ENCODE measurements at places on chromosomes 1 and 21. TPM values are rescaled to one million over a fixed set of nuclear protein-coding genes. Genes with fewer than 3 reads are reported as not detected.

Gene SPRR3
- total RNA-seq = 10.0 TPM

Gene ETV3L
- not detected for total RNA-seq

GRCh38 chr1:227215863-227216510 is 102.3 kb downstream of the CDC42BPA start:
- DNase-seq = no peak

Gene OVAAL
- 0.26 TPM for total RNA-seq

Gene CELA2A
- total RNA-seq = not detected

DNA sequence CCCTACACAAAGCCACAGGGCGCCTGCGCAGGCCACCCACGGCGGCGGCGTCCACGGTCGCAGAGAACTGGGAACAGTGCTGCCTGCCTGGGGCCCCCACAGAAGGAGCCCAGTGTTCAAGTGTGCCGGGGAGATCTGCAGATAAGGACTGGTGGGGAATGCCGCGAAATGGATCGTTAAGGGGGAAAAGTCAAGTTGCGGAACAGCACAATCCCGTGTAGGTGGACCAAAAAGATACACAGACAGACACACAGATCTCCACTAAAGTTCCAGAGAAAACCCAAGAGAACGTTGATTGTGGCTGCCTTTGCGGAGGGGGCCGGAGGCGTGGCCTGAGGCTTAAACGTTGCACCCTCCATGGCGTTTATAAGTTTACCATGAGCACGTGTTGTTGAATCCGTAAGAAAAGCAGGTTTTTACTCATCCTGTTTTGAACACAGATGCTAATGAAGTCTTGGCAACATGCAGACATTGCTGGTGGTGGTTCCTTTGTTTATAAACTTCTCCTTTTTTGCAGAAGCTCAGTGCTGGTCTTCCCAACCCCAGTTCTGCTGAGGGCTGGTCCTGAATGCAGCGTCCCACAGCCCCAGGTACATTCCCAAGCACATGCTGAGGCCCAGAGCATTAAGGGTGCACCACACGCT is 4.1 kb downstream of the SPATC1L start:
- no peak for DNase-seq

Gene LCE3D
- not detected for total RNA-seq

DNA sequence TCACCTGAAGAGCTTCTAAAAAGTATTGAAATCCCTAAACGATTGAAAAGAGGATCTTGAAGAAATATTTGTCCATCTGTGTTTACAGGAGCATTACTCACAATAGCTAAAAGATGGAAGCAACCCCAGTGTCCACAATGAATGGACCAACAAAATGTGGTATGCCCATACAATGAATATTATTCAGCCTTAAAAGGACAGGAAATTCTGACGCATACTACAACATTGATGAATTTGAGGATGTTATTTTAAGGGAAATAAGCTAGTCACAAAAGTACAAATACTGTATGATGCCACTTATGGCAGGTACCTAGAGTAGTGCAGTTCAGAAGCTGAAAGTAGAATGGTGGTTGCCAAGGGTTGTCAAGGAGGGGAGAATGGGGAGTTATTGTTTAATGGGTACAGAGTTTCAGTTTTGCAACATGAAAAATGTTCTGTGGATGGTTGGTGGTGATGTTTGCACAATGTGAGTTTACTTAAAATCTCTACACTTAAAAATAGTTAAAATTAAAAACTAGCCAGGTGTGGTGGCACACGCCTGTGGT is 37.1 kb upstream of the GADD45A start:
- DNase-seq = no peak

Gene CNTN2
- total RNA-seq = 2.1 TPM

GRCh38 chr21:29334717-29335428 is 36.2 kb downstream of the BACH1 start:
- no peak for DNase-seq

DNA sequence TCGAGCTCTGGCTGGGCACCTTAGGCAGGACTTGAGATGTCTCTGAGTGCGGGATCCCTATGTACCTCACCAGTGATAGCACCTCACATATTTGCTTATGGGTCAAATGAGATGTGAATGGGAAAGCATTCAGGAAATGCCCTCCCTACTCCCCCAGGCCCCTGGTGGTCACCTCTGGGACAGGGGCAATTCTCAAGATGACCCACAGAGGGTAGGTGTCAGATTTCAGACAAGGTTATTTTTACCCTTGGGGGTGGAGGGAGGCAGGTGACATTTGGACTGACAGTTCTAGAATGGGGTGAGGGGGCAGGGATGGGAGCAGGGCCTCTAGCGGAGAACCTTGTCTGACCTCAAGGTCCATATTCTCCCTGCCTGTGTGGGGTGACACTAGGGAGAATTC is 27.1 kb downstream of the ACOT11 start:
- DNase-seq = no peak

Gene ALG14
- total RNA-seq = 4.4 TPM

Gene NBPF10
- 4.7 TPM for total RNA-seq

Gene GPR153
- 12.2 TPM for total RNA-seq

GRCh38 chr1:207459008-207459407 is 4.9 kb downstream of the CR2 start:
- no peak for DNase-seq

Gene TNFRSF8
- 0.26 TPM for total RNA-seq

GRCh38 chr1:18485227-18485626 is 4.5 kb downstream of the KLHDC7A start:
- no peak for DNase-seq

GRCh38 chr1:70265946-70266345 is 44.8 kb downstream of the SRSF11 start:
- DNase-seq = no peak

DNA sequence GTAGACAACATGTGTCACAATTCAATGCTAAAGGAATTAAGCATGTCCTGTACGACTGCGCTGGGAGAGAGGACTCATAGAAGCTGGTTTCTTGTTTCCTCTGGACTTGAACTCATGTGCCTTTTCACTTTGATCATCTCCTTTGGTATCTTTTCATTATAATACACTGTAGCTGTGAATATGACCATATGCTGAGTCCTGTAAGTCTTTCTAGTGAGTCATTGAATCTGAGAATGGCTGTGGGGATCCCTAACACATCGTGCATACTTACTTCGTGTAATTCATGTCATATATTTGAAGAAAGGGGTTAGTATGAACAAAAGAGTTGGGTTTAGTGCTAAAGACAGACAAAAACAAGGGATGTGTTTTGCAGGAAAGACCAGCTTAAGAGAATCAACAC is 148.1 kb upstream of the RUNX1 start:
- no peak for DNase-seq

DNA sequence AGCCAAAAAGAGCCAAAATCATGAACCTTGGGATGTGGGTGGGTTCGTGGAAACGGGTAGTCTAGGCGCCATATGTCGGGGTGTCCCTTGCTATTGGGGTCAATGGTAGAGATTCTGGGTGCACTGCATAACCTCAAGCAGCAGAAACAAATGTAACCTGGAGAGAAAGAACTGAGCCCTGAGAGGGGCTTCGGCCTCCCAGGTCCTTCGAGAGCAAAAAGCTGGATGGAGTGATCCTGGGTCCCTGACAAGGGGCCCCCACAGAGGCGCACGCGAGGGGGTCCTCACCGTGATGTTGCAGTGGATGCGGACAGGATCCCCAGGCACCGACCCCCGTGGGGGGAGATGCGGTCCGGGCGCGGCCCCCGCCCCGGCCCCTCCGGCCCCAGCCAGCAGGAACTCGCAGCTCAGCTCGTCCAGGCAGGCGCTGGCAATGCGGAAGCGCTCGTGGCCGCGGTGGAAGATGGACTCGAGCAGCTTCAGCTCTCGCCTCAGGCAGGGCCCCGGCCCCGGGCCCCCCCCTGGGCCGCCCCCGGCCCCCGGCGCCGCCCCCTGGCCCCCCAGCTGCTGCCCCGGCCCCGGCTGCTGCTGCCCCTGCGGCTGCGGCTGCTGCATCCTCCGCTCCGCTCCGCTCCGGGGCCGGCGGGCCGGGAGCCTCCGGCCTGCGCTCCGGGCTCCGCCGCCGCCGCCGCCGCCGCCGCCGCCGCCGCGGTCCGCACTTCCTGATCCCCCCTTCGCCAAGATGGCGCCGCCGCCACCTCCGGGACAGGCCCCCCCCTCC is at the start of gene UBE2Q1:
TSS of gene UBE2Q1 (minus strand) at position 724 of the 781 bp plus-strand sequence. CDS start at position 615, 109 bp downstream.
- DNase-seq = no peak

Gene TNFRSF9
- 0.16 TPM for total RNA-seq

DNA sequence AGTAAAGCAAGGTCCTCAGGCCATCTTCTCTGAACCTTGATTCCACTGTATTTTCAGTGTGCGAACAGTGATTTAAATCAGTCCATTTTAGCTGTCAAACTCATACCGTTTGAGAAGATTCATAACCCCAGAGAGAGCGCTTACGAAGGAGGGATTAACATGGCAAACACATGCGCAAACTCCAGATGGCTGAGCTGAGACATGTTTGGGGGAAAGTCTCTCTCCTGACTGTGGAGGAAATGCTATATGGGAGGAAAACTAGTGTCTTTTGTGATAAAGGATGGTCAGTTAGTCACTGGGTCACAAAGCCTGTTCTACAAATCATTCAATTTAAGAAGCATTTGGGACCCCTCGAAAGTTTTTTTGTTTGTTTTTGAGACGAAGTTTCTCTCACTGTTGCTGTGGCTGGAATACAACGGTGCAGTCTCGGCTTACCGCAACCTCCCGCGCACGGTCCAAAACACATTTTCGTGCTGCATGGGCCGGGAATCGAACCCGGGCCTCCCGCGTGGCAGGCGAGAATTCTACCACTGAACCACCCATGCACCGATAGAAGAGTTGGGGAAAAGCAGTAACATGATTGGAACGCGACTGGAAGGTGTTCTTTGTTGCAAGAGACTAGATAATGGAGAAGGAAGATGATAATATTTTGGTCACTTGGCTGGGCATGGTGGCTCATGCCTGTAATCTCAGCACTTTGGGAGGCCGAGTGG is 58.4 kb upstream of the CXADR start:
- DNase-seq = no peak

GRCh38 chr1:75985827-75986226 is 53.6 kb upstream of the ASB17 start:
- no peak for DNase-seq

DNA sequence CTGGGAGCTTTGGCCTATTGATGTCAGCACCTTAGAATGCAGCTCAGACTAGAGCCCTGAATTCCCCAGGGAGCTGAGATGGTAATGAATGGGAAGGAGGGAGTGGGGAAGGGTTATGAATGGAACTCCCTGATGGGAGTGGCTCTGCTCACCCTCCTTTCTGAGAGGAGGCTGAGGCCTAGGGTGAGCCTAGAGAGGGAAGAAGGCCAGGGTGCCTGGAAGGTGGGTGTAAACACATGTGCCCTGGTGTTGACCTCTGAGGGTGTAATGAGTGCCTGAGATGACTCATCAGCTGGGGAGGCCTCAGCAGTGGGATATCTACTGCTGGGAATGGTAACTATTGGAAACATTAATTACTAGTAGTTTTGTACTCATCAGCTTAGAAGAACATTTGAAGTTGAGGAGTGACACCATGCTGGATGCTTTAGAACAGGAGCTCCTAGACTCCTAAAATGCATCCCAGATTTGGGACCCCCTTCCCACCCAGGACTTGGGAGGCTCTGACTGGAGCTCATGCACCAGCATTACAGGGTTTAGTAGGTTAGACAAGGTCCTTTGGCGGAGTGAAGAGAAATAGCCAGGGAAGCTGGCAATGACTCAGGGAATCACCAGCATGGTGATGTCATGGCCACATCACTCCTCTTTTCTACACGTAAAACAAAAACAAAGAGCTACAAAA is 16.0 kb upstream of the PIGV start:
- DNase-seq = no peak

GRCh38 chr1:195195423-195196057 is 1412.7 kb downstream of the KCNT2 start:
- DNase-seq = no peak

- no peak for DNase-seq
Observed at GRCh38 chr1:152964536-152964935, 5.9 kb upstream of the SPRR4 start.

DNA sequence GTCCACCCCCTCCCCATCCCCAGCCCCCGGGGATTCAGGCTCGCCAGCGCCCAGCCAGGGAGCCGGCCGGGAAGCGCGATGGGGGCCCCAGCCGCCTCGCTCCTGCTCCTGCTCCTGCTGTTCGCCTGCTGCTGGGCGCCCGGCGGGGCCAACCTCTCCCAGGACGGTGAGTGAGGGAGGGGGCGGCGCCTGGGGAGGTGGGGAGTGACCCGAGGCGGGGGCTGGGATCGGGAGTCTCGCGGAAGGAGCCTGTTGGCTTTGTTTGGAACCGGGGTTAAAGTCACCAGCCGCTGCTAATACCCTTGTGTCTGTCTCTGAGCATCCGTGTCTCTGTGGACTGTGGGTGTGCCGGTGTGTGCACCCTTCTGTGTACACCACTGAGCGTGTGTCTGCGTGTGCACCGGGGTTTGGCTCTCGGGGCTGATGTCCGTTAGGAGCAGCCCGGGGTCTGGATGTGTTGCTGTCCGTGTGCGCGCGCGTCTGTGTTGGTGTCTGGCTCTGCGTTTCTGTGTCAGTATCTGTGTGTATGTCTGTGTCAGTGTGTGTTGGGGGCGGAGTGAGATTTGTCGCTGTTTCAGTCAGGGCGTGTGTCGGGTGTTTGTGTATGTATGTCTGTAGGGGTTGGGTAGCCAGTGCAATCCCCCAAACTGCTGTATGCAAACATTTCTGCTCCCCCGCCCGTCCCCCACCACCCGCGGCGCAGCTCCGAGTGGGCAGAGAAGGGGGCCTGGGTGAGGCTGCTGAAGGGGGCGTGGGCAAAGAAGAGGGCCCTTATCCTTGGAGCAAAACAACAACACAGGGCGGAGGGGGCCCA is 480 bp downstream of the CADM3 start:
- DNase-seq = no peak

- no peak for DNase-seq
Observed at GRCh38 chr1:84959294-84959693, 37.6 kb downstream of the MCOLN2 start.

Gene MEGF6
- total RNA-seq = 14.5 TPM

Gene PPP2R5A
- total RNA-seq = 64.4 TPM

DNA sequence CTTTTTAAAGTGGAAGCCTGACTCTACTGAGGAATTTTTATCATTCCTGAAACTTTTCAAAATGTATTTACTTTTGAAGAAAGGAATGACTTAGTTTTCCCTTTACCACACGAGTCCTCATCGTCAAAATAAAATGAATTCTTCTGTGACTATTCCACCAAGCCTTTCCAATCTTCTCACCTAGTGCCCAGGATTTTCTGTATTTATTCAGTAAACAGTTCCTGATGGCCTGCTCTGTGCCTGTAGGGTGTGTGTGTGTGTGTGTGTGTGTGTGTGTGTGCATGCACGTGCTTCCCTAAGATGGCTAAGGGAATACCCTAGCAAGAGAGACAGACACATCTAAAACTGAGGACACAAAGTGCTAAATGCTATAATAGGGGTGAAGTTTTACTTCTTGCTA is 395.0 kb upstream of the USP24 start:
- no peak for DNase-seq

Gene NPPB
- total RNA-seq = not detected

Data from urinary bladder (tissue), 4 donors.